Peyer's patch (tissue), 4 donors: ENCODE measurements at places on chromosomes 3 and 15.
A peak's percentile ranks its signal among the peaks of the same experiment; 100 is the strongest.

GRCh38 chr15:24943361-24943760, 11.4 kb upstream of the SNRPN start:
- no peak for DNase-seq

GRCh38 chr3:126883241-126883640, 99.7 kb upstream of the PLXNA1 start:
- no peak for DNase-seq

DNA sequence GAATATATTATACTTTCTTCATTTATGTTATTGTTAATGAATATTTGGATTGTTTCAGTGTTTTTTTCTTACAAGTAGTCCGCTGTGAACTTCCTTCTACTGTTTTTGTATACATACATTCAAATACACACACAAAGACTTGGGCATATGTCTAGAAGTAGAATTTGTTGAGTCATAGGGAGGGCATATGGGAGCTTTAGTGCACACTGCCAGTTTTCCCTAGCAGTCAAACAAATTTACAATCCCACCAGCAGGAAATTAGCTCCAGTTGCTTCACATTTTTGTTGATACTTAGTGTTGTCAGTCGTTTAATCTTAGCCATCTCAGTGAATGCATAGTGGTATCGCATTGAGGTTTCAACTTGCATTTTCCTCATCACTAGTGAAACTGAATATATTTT, 492.3 kb downstream of the DIPK2A start:
- DNase-seq = no peak

GRCh38 chr3:56899851-56900250, 98.1 kb upstream of the ARHGEF3 start:
- DNase-seq = no peak

GRCh38 chr3:35291471-35292236, 347.7 kb upstream of the ARPP21 start:
- no peak for DNase-seq

- DNase-seq = no peak
Measured at GRCh38 chr3:96209699-96210098, 604.7 kb upstream of the EPHA6 start.

DNA sequence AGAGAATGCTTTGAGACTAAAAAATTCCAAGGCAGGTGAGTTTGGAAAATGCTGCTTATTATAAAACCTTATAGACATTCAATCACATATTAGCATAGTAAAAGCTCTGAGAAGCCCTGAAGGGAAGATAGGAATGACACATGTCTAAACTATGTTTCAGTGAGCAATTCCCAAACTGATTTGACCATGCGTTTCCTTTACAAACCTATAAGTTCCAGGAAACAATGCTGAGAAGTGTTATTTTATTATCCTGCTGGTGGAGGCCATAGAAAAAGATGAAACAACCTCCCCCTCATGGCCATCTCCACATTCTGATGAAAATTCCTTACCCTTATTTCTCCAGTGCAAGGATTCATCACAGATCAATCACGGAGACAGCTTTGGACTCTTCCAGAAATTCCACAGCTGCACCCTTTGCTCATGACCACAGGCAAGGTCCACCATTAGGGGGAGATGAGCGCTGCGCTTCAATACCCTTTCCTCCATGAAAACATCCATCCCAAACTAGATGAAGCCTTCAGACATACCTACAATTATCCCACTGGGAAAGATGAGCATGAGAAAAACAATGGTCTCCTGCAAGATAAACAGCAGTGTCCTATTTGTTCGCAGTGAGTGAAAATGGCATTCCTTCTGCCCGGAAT, 372.1 kb downstream of the MAGI1 start:
- no peak for DNase-seq

- no peak for DNase-seq
Measured at GRCh38 chr3:170117134-170117533, 64.4 kb downstream of the PHC3 start.

DNA sequence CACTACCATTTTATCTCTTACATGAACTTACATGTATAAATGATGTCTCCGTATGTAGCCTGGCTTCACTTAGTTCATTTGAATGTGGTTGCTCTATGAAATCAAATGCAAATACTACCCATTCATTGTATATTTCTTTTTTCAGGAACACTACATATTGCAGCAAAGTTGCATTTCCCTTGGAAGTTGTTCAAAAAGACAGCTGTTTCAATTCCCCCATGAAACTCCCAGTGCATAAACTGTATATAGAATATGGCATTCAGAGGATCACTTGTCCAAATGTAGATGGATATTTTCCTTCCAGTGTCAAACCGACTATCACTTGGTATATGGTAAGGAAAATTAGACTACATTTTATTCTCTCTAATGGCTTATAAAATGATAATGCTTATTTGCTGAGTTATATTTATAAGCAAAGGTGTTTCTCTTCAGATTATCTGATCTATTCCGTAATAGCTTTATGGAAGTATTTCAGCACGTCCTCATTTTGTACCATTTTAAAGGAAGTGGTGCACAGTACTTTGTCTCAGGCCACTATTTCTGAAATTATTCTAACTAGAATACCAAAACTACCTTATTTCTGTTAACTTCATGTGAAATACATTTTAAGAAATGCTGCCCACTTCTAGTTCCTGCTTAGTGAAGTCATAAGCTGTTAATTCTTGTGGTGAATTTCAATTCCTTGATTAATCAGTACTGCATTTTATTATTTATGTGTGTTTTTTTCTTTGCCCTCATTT, 95.1 kb downstream of the IL1RAP start:
- DNase-seq = no peak

DNA sequence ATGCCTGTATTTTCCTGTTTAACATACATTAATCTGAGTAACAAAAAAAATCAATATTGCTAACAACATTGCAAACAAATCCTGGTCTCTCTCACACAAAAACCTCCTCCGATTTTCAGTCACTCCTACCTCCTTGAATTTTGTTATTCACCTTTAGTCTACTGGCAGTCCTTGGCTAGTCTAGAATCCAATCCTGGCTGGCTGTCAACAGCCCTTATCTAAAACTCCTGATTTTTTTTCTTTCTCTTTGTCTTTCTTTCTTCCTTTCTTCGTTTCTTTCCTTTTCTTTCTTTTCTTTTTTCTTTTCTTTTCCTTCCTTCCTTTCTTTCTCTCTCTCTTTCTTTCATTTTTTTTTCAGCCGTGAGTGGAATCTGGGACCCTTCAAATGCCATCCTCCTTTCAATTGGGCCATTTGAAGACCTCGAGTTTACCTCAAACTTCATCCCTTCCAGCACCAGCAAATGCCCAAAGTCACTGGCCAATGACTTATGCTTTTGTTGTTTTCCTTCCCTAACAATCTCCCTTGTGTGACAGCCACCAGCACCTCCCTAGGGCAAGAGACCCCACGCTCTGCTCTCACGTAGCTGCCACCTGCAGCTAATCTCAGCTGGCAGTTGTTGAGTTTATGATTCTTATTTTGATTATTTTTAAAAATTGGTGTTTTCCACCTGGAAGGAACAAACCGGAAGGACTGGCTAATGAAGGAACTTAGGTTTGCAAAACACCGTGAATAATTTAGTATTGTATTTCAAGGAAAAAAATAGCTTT, 6.8 kb upstream of the ONECUT1 start:
- DNase-seq = no peak

GRCh38 chr15:39478996-39479395, 101.9 kb upstream of the THBS1 start:
- no peak for DNase-seq

DNA sequence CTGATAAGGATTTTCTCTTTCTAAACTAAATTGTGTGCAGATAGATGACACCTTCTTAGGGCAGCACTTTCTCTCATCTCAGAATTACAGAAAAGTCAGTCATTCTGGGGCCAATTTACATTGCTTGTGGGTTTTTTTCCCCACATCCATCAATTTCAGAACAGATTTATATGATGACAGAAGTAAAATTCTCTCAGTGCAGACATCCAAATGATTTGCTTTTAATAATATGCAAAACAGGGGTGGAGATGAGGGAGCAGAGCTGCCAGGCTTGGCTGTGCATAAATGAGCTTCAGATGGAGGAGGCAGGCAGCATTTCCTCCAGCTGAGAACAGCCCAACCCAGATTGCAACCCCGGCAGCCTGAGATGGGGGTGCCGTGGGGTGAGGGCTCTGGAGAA, 44.0 kb downstream of the EDEM1 start:
- no peak for DNase-seq

DNA sequence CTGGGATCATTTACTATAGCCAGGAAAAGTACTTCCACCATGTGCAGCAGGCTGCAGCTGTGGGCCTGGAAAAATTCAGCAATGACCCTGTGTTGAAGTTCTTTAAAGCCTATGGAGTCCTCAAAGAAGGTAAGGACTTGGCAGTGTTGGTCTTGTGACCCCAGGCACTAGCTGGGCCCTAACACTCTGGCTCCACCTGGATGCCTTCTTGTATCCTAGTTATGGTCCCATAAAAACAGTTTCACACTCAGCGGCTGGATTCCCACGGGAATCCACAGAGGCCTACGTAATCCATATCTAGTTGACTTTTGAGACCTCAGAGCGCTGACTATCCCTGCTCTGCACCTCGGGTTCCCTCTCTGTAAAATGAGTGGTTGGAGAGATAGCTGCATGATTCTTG, 1.6 kb downstream of the TTC21A start:
- peak; percentile 14 for DNase-seq

DNA sequence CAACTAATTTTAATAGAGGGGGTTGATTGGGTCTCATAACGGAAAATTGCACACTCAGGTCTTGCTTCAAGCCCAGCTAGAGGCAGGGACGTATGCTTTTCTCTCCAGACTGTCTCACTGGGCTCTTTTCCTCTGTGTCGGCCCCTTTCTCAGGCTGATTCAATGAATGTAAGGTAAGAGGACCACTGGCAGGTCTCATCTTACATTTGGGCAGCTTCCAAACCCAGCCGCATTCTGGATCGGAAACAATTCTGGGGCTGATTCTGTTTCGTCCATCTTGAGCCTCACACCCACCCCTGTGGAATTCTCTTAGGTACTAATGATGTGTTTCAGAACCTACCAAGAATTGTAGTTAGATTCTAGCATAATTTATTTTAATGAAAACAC, 40.7 kb downstream of the TMEM212 start:
- no peak for DNase-seq

- no peak for DNase-seq
Measured at GRCh38 chr3:155741603-155742002, 3.3 kb downstream of the PLCH1 start.

DNA sequence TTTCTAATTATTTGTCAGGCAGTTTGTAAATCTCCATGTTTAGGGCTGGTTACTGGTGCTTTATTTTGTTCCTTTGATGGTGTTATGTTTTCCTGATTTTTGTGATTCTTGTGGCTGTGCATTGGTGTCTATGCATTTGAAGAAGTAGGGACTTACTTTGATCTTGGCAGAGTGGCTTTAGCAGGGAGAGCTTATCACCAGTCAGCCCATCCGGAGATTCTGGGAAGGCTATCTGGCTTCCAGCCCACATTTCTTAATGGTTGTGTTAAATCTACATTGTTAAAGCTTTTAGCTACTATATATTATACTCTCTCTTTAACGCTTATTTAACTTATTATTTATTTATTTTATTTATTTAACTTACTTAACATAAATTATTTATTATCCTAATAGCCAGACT, 35.1 kb downstream of the FBXL2 start:
- no peak for DNase-seq

GRCh38 chr3:149547413-149547812, 72.9 kb downstream of the TM4SF4 start:
- DNase-seq = peak; percentile 72

DNA sequence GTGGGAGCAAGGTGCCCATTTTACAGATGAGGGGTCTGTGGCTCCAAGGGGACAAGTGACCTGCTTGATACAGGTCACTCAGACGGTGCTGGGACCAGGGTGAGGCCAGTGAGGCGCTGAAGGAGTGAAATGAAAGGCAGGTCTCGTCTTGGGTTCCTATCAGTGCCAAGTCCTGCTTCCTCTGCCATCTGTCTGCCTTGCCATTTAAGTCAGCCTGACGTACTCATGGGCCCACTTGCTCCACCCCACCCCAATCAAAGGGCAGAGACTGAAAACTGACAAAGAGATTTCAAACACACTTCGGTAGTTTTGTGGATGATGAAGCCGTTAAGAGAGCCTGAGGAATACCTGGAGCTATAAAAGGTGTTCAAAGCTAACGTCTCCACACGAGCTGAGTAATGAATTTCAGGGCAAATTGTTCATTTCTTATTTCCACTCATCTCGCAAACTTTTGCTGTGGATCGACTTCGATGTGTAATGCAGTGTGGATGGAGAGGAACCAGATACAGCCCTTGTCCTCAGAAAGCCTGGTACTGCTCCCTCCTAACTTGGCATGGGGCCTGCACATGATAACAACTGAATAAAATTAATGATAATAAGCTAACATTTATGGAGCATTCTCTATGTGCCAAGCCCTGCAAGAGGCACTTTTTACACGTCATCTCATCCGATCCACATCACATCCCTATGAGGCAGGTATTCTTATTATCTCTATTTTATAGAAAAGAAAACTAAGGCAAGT, 36.6 kb downstream of the ATP2B2 start:
- DNase-seq = no peak

- no peak for DNase-seq
Measured at GRCh38 chr3:126816298-126816697, 112.3 kb downstream of the CHCHD6 start.

DNA sequence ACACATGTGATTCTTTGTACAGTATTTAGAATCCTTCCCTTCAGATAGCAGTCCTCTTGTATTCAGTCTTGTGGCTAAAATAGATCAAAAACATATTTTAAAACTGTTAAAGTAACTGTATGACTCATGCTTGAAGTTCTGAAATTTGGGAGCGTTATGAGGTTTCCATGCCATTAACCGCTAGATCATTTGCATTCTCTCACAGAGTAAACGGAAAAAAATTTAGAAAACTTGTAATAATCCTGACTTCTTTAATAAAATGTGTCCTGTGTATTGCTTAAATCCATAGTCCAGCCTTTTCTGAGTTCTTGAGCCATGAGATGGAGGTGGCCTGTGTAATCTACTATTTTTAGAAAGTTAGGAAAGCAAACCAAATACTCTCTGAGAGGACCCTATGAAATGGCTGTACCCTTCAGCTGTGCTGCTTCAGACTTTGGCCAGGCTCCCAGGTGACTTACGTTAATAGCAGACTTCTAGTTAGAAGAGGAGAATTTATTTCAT, 33.8 kb downstream of the MBNL1 start:
- peak; percentile 71 for DNase-seq

DNA sequence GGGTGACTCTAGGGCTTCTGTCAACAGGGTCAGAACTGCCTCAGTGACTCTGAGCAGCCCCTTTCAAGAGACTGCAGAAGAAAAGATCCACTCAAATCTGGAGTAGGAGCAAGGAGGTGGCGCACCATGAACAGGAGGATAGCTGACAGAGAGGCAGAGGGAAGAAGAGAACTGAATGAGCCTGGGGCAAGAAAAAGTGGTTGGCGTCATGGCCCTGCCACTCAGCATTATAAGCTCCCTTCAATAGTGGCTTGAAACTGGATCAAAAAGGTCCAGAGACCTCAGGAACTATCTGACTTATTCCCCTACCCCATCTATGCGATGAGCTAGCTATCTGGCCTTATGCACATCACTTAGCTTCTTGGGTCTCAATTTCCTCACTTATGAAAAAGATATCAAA, 66.6 kb downstream of the NCEH1 start:
- DNase-seq = no peak

GRCh38 chr15:77347197-77347596, 72.7 kb downstream of the PEAK1 start:
- DNase-seq = no peak
